ENCODE measurements at places on chromosomes 16 and 17.

- no peak for DNase-seq
These were observed 50.9 kb upstream of the CPNE2 start for GRCh38 chr16:57041182-57042156.

GRCh38 chr16:2471016-2471652 is at the start of gene NTN3:
NTN3 (plus strand) TSS chr16:2471297; CDS start chr16:2471702, 405 bp downstream.
- no peak for DNase-seq

GRCh38 chr17:15453246-15453645 is 14.2 kb downstream of the CDRT4 start:
- DNase-seq: no peak

DNA sequence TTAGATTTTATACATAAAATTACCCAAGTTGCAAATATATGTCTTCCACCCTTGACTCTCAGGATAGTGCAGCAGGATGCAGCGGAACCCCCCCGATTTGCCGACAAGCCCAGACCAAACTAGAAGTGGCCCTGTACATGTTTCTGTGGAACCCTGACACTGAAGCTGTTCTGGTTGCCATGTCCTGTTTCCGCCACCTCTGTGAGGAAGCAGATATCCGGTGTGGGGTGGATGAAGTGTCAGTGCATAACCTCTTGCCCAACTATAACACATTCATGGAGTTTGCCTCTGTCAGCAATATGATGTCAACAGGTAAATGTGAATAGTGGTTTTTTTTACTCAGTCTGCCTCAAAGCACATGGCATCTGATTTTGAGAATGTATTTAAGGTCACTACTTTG is 70.7 kb downstream of the OMG start:
- DNase-seq: no peak

DNA sequence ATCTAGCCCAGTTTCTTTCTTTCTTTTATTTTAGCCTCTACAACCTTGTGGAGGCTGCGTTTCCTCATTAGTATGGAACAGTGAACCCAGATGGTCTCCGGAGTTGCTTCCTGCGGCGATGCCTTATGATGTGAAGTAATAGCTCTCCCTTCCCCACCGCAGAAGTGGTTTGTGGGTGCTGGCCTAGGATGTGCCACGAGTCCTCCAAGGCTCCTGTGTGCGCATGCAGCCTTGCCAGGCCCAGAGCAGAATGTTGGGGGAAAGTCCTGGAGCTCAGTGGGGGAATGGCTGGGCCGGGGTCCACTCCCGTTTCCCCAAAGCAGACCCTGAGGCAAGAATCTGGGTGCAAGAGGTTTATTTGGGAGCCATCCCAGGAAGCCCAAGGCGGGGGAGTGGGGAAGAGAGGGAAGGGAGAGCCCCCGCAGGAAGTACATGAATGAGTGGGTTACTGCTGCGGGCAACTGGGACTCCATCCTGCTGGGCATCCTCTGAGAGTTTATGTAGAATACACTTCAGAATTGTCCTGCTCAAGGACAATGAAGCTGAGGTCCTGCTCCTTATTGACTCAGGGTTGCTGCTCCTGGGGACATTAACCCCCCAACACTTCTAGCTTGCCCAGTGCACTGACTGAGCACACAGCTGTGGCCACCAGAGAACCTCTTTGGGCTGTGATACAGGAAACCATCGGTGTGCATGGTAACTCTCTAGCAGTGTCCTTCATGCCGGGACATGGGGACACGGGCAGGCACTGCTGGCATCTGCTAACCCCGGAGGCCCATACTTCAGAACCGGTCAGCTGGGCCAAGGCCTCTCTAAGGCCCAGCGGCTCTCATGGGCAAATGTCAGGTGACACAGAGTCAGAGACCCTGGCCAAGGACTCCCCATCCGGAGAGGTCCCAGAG is 3.7 kb upstream of the HCRT start:
- DNase-seq: no peak

- no peak for DNase-seq
These were observed 35.3 kb upstream of the YPEL2 start for GRCh38 chr17:59296190-59296589.

- DNase-seq: no peak
These were observed 509 bp downstream of the CNEP1R1 start for GRCh38 chr16:50025537-50025931.

GRCh38 chr16:84788920-84789391 is 30.8 kb upstream of the CRISPLD2 start:
- no peak for DNase-seq

DNA sequence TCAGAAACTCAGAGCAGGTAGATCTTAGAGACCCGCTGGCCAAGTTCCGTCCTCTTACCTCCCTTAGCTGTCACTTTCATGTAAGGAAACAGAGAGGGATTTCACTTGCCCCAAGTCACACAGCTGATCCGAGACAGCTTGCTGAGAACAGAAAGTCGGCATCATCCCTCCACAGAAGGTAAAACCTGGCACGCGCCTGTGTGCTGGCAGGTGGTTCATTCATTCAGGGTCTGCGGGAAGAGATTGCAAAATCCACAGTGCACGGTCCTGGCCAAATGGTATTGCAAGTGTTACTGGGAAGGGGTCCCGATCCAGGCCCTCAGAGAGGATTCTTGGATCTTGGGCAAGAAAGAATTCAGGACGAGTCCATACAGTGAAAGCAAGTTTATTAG is 139.4 kb upstream of the RPH3AL start:
- DNase-seq: no peak

- DNase-seq: no peak
These were observed 18.8 kb downstream of the HSD11B2 start for GRCh38 chr16:67449739-67450138.

DNA sequence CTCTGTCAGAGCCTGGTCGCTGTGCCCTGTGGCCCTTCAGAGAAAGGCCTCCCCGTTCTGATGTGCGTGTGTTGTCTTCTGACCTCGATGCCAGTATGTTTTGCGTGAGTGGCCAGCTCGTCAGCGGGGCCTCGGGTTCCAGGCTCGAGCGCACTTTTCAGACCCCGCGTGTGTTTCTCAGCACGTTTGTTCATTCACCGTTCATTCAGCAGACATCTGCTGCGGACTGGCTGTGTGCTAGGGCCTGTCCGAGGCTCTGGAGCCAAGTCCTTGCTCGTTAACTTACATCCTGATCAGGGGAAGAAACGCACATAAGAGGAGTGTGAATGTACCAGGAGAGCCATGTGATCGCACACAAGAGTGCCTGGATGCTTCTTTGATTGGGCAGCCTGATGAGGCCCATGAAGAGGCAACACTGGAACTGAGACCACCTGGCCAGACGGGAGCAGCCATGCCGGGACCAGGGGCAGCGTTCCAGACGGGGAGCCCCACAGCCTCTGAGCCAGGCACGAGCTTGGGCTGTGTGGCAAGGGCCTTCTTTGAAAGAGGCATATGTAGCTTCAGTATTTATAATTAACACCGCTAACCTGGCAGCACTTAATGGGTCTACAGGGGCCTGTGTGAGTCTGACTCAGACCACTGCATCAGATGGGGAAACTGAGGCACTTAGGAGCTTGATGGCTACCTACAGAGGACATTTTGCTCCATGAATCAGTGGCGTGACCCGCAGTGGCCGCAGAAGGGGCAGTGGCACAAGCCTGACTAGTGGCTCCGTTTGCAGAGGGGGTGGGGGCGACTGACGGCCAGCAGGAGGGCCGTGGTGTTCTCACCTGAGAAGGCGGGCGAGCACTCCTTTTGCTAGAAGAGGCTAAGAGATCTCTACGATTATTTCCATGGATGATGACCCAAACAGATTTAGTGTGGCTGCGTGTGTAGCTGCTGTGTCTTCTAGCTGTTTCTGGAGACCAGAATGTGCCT is 187.9 kb upstream of the CHMP6 start:
- no peak for DNase-seq

GRCh38 chr17:16920628-16921020 is 51.3 kb downstream of the TNFRSF13B start:
- DNase-seq: no peak

DNA sequence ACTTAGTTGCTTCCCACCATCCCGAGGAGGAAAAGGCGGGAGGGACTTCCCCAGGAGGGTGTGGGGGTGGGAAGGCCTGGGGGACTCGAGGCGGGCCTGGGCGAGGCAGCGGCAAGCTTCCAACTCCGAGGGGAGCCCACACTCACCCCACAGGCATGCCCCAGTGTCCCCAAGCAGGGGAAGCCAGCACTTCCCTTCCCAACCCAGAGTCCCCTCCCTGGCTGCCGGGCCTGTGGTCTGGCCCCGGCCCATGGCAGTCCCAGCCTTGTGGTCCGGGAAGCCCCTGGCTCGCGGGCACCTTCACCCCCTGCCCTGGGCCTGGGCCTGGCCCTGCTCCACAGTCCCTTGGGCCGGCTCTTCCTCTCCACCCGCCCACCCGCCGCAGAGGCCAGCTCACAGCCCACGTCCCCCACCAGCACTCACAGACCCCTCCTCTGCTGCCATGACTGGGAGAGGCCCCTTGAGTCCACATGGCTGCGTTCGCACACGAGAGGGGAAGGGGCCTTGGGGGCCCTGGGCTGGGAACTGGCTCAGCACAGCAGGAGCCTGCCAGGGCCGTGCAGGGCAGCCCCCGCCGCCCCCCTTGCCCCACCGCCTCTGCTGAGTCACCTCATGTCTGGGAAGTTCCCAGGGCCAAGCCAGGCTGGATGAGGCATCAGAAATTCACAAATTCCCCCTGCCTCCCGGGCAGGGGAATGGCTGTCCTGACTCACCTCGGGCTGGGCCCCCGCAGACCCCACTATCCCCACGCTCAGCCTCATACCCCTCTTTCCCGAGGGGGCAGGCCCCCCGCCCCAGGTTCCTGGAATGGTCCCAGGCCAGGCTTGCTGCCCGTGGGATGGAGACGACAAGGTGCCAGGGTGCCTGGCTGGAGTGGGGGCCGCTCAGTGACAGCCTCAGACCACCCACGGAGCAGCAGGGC is 27.8 kb downstream of the BAHCC1 start:
- peak; percentile 94 for DNase-seq

DNA sequence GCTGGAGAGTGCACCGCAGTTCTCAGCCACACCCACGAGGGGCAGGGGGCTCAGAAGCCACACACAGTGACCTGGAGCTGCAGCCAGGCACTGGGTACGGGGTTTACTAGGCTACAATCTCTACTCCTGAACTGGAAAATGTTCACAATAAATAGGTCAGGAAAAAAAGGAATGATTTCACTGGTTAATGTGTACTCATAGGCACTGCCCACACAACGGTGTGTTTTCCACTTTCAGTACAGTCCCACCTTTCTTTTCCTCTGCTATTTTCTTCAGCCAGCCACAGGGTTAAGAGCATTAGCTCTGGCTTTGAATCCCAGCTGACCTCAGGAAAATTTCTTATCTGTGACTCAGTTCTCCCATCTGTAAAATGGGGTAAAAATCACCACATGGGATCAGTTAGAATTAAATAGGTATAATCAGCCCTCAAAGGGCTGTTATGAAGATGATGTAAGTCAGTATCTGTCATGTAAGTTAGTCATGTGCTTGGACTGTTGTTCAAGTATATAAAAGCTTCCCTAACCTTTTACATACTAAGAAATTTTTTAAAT is 35.7 kb downstream of the ZCCHC14 start:
- DNase-seq: no peak

DNA sequence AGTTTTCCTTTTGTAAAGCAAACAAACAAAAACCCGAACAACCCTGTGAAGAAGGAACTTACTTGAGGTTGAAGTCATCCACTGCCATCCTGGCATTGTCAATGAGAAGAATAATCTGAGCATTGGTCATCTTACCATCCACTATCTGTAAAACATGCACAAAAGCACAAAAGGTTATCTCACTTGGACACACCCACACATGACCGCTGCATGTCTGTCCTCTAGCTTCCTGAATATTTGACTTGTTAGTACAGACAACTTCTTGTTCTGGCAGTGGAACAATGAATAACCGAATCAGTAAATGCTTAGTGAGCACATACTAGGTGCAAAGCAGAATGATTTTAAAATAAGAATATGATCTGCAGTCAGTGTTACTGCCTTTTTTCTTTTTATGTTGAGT is 6.1 kb downstream of the KRT23 start:
- DNase-seq: no peak

- no peak for DNase-seq
These were observed 14.9 kb downstream of the CLCN7 start for GRCh38 chr16:1459967-1460366.

- DNase-seq: no peak
These were observed 9.4 kb downstream of the GLIS2 start for GRCh38 chr16:4325253-4325758.

- DNase-seq: no peak
These were observed 292 bp downstream of the WSCD1 start for GRCh38 chr17:6070430-6070912.

DNA sequence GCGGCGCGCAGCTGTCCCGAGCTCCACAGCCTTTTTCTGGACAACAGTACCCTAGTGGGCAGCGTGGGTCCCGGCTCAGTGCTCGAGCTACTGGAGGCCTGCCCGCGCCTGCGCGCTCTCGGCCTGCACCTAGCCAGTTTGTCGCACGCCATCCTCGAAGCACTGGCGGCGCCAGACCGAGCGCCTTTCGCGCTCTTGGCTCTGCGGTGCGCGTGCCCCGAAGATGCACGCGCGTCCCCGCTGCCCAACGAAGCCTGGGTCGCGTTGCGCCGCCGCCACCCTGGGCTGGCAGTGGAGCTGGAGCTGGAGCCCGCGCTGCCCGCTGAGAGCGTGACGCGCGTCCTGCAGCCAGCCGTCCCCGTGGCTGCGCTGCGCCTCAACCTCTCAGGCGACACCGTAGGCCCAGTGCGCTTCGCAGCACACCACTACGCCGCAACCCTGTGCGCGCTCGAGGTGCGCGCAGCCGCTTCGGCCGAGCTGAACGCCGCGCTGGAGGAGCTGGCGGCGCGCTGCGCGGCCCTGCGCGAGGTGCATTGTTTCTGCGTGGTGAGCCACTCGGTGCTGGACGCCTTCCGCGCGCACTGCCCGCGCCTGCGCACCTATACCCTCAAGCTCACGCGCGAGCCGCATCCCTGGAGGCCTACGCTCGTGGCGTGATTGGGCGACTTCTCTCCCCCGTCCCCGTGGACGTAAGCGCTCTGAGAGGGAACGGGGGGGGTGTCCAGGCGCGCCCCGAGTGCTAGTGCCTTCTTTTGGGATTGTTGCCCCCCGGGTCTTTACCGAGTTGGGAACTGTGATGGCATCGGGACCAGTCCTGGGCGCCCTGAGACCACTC is 1.2 kb upstream of the HSF4 start:
- no peak for DNase-seq

- peak; percentile 76 for DNase-seq
These were observed at the start of gene HS3ST3A1 for GRCh38 chr17:13601776-13602551. HS3ST3A1 (minus strand) TSS chr17:13601929; CDS start chr17:13601129, 800 bp downstream.

DNA sequence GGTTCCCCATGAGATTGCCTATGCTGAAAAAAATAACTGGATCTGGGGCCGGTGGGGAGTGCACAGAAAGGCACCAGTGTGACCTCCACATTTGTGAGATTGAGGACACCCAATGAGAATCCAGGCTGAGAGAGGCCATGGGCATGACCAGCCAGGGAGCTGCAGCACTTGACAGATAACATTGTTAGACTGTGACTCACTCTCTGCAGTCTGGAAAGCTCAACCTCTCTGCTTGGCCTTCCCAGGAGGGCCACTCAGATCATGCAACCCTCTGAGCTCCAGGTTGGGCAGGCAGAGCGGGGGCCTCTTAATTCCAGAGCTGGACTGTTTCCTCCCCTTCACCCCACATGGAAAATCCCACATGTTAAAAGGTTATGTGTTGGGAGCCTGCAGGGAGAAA is 30.1 kb downstream of the FZD2 start:
- peak; percentile 62 for DNase-seq

- no peak for DNase-seq
These were observed 2.4 kb downstream of the RTN4RL1 start for GRCh38 chr17:2022647-2023240.

All from T1000 (cell line).